ENCODE measurements at places on chromosomes 11 and 22.

DNA sequence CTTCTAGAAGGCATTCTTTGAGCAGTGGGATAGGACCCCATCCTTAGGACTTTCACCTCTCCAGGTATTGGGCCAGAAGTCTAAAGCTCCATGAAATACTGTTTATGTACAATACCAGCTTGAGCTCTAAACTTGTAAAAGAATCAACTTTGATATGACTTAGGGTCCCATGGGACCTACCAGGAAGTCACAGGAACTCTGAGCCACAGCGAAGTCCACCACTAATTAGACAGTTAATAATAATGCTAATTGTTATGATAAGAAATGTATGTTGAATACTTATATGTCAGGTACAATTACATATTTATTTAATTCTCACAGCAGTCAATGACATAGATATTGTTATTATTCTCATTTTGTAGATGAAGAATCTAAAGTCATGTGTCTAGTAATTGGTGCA, 35.3 kb downstream of the STIM1 start:
- DNase-seq, result no peak

DNA sequence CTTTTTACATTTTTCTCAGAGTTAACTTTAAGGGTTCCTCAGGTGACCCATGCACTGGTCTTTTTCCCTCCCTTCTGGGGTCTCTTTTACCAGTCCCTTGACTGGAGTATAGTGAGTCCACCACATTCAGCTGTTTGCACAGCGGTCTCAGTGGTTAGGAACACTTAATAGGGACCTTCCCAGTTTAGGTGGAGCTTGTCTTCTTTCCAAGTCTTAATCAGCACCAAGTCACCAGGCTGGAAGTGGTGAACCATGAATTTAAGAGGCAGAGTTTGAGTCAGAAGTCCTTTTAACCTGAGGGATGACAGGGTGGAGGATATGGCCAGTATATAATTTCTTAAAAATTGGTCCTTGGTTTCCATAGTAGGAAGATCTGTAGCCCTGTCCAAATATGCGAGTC, 349.7 kb upstream of the MPPED2 start:
- no peak for DNase-seq

DNA sequence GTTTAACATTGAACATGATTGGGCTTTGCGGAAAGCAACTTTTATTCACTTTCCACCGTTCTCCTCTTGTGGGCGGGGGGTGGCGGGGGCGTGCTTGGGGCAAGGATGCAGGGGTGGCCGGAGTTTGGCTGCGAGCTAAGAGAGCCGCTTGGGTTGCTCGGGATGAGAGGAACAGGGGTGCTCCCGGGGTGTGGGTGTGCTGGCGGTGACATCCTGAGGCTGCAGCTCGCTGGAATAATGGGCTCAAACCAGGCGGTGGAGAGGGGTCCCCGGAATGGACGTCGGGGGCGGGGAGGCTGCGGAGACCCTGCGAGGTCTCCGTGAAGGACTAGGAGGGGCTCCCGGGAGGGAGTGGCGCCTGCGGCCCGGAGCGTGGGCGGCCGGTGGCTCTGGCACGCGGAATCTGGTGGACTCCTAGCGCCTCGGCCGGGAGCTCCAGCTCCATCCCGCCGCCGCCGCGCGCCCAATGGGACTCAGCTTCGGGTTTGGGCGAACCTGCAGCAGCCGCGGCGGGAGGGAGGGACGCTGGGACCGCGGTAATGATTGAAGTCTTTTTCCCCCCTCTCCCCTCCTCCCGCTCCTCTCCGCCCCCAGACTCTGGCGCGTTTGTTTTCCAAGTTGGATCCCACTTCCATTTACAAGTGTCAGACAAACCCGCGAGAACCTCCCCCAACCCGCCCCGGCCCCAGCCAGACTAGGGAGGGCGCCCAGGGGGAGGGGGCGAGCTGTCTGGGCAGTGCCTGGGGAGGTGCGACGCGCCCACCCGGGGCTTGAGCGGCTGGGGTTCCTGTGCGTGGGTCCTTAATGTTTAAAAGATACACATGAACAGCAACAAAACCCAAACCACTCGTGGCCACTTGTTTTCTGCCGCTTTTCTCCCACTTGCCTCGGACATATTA, 2.0 kb downstream of the FAT3 start:
- peak; percentile 35 for DNase-seq

- no peak for DNase-seq
These were observed 1104.4 kb upstream of the CCDC90B start for GRCh38 chr11:84390441-84391078.

- peak; percentile 46 for DNase-seq
These were observed 33.5 kb upstream of the CAT start for GRCh38 chr11:34405079-34405858.

Data from EH (cell line).